ENCODE measurements at places on chromosomes 13 and 19.

DNA sequence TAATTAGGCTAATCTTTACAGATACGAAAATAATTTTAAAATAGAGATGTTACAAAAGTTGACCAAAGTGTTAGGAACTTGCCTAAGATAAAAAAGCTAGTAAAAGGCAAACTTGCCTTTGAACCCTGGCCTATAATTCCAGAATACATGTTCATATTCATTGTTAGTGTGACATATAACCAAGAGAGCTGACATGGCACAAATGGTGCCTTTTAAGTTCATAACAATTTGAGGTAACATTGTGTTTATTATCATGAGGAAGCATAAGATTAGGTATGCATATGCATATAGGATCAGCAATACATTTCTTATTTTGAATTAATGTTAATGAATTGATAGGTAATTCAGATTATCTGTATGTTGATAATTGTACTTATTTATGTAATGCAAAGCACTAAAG lies 1537.9 kb upstream of the PRR20A start:
- DNase-seq, result no peak

DNA sequence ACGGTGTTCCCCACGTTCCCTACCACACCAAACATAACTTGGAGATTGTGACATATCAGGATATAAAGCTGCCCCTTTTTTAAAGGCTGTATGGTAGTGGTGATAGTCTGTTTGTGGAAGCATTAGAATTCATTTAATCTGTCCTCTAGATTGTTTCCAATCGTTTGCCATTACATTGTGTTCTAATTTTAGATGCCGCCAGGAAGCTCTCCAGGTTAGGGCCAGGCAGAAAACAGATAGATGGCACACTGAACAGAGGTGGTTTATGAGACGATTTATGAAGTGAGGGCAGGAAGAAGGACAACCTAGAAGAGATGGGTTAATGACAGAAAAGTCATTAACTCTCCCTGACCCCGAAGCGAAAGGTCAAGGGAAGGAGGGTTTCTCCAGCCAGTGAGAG lies 30.0 kb downstream of the ARHGEF7 start:
- no peak for DNase-seq

- no peak for DNase-seq
Observed at GRCh38 chr13:113451951-113452421, 1.3 kb downstream of the ADPRHL1 start.

DNA sequence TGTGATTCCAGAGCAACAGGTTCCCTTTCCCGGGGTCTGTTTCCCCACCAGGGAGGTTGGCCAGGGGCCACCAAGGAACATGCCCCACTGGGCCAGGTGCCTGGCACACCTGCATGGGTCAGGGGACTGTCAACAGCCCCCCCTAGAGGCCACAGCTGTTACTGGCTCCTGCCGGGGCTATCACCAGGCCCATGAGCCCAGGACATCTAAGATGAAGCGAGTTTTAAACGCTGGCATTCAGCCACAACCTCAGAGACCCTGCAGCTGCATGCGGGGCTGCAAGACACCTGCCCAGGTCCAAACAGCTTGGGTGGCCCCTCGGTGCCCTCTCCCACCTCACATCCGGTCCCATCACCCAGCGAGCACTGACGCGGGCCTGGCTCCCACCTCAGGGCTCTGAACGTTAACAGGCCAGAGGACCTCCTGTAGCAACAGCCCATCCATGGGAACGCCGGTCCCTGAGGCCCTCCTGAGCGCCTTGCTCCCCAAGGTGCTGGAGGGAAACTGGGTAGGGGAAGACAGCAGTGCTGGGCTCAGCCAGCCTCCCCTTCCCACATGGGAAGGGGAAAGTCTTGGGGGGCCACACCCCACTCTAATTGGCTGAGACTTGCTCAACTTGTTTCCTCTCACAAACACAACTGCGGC lies 12.0 kb downstream of the KHSRP start:
- DNase-seq, result no peak

- no peak for DNase-seq
Observed at GRCh38 chr13:68030152-68030809, 800.1 kb upstream of the PCDH9 start.

GRCh38 chr13:66948910-66949309 lies 281.2 kb downstream of the PCDH9 start:
- DNase-seq, result no peak

- no peak for DNase-seq
Observed at GRCh38 chr13:27446986-27447583, 3.3 kb downstream of the MTIF3 start.

GRCh38 chr13:78826936-78827335 lies 168.0 kb upstream of the OBI1 start:
- DNase-seq, result no peak

DNA sequence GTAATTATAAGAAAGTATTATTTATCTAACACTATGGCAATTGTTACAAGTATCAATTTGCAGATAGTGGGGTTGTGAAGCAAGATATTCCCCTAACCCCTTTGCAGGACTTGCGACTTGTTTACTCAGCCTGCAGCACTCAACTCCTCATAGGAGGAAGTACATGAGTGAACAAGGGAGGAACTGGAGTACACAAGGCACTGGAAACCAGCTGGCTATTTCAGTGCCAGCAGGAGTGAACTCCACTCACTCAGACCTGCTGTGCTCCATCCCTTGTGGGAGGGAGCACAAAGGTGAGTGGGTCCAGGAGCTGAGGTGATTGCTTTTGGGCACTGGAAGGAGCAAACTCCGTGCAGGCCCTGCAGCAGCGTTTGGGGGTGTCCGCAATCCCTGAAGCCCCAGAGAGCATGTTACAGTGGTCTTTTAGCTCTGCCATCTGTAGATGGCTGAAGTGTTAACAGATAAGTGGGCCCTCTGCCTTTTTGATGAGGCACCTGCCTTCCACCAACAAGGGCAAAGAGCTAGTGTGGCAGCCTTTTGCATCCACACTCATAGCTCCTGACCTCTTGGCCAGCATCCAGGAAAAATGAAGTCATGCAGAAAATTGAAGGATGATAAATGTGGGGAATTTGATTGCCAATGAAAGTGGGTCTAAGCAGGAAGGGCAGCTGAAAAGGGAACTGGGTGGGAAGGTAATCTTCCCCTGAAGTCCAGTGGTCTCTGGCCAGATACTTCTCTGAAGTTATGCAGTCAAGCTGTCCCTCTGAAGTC lies 802.2 kb upstream of the MIR17HG start:
- no peak for DNase-seq

DNA sequence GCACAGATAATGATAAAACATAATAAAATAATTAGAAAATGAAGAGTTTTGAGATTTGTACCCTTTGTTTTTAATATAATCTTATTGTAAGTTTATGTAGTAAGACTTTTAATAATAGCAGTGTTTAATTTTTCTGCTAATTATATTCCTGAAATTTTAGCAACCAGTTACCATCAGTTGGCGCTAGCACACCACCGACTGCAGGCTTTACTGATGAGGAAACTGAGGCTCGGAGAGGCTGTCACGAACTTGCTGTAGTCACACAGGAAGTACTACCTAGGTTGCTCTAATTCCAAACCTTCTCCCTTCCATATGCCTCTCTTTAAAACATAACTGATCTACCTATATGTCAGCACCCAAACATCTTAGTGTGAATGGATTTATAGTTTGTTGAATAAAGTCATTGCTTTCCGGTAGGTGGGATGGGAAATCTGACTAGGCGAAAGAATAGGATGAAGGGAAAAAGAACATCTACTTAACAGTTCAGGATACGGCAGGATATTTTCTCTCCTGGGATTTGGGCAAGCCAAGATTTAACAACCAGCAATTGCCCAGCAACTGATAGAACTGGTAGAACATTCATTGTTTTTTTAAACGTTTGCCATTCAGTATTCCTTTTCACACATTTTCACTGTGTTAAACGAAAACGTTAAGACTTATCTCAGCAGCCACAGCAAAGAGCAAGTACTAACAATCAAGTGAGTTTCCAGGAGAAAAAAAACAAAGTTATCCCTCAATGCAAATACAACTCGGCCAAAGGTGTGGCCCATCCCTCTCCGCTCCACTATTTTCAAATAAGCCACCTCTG lies 822 bp upstream of the RFXAP start:
- DNase-seq, result no peak

DNA sequence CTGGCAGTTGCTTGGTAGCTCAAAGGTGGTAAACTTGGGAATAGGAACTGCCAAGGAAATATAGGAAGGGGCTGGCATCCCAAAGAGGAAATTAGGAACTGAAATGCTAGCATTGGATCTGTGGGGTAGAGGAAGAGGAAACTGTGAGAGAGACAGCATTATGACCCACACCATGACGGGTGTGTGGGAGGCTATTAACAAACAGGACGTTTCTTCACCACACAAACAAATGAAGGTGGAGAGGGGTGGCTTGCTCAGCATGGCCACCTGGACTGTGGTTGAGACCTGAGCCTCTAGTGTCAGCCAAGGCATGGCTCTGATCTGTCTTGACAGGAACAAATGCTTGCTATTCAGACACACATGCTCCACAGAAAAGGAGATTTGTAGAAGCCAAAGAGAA lies 178.2 kb downstream of the B3GLCT start:
- DNase-seq, result no peak

DNA sequence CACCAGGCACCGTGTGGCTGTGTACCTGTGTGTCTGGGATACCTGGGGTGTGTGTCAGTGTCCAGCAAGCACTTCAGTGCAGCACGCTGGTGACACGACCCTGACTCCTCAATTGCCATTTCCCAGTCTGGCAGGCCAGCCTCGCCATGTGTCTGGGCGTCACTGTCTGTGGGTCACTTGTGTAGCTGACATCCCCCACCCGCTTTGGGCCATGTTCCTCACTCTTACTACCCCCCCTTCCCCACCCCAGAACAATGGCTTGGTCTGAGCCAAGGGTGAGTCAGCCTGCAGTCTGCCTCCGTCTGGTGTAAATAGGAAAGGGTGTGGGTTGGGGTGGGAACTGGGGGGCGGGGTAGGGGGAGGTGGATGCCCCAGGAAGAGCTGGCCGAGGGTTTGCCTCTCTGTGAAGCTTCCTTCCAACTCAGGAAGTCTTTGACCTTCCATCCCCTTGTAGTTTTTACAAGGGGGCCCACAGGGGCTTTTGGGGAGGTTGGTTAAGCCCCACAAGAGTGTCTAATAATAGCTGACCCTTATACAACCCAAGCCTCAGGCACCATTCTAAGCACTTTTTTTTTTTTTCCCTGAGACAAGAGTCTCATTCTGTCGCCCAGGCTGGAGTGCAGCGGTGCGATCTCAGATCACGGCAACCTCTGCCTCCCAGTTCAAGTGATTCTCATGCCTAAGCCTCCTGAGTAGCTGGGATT lies 17.6 kb downstream of the NOVA2 start:
- DNase-seq, result no peak

DNA sequence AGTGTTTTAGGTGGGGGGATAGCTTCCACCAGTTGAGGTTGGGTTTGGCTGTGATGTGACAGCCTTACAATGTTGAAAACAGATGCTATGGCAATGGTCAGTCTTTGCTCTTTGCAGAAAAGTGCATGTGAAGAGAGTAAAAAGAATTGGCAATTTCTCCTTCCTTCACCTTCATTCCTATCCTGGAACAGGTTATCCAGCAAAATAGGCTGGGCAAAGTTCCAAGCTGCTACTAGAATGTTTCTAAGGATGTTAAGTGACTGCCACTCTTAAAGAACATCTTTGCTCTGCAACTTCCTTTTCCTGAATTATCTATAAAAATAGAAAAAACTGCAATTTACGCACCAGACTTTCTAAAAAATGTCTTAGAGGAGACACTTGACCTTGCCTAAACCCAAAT lies 50.1 kb upstream of the MYCBP2 start:
- no peak for DNase-seq

- DNase-seq, result no peak
Observed at GRCh38 chr19:14088634-14089411, 1.7 kb downstream of the SAMD1 start.

DNA sequence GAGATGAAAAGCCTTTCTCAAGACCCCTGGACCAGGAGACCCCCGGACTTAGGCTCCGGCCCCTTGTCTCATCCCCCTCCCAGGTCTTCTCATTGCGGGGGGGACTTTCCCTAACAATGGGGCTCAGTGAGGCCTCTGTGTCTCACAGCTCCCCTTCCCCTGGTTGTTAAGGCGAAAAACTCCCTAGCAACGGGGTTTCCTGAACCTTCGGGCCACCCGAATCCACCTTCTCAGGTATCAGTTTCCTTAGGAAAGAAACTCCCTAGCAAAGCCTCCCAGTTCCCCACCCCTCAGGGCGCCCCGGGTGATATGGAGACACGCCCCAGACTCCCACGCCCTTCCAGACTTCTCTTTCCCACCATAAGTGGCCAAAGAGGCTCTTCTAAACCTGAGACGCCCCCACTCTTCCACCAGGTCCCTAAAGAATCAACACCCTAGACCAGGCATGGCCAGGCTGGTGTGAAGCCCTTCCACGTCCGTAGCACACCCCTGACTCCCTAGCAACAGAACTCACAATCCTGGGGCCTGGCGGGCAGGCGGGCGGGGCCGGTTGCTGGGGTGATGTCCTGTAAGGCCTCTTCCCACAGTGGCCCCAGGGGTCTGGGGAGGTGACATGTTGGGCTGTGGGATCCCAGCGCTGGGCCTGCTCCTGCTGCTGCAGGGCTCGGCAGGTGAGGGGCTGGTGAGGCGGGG lies at the start of gene TMEM190:
Gene TMEM190, plus strand, starts transcription at position 586 of the 693 bp plus-strand sequence. Its CDS starts 28 bp downstream, at position 614.
- DNase-seq, result no peak

GRCh38 chr19:17526922-17527321 lies 15.5 kb downstream of the PGLS start:
- no peak for DNase-seq

GRCh38 chr19:633786-634639 lies 676 bp upstream of the POLRMT start:
- no peak for DNase-seq

- no peak for DNase-seq
Observed at GRCh38 chr13:70457474-70457873, 349.2 kb upstream of the KLHL1 start.

- no peak for DNase-seq
Observed at GRCh38 chr13:34672631-34673030, 269.4 kb upstream of the NBEA start.

DNA sequence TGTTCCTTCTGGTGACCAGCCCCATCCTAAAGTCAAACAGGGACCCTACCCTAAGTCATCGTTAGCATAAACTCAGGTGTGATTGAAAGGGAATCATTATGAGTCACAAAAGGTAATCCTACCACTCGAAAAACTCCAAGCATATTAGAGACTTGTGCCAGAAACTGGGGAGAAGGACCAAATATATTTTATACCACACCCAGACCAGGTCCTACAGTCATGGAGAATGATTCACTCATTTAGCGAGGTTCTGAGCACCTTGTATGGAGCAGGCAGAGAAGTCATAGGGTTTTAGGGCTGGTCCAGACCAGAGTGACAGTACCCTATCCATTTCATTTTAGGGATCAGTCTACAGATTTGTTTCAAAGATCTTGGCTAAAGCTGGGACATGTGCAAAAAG lies 149.5 kb downstream of the SLC7A1 start:
- DNase-seq, result no peak

- no peak for DNase-seq
Observed at GRCh38 chr13:20145521-20145920, 15.3 kb downstream of the GJA3 start.

- DNase-seq, result no peak
Observed at GRCh38 chr13:110630566-110631119, 15.3 kb downstream of the NAXD start.

GRCh38 chr13:38537051-38537450 lies 149.8 kb upstream of the FREM2 start:
- DNase-seq, result no peak

All from NCI-H1436 treated with DMSO at 0.1 percent for 48 hours (cell line).